ENCODE measurements at places on chromosomes 3 and 15. TPM values are rescaled to one million over a fixed set of nuclear protein-coding genes. Genes with fewer than 3 reads are reported as not detected.

- DNase-seq, result no peak
These were observed 349.2 kb upstream of the MCTP2 start for GRCh38 chr15:93882141-93882540.

- DNase-seq, result no peak
These were observed 74.0 kb downstream of the SATB1 start for GRCh38 chr3:18351069-18351628.

GRCh38 chr15:75648156-75649000, 666 bp downstream of the SNX33 start:
- DNase-seq, result peak; percentile 30

DNA sequence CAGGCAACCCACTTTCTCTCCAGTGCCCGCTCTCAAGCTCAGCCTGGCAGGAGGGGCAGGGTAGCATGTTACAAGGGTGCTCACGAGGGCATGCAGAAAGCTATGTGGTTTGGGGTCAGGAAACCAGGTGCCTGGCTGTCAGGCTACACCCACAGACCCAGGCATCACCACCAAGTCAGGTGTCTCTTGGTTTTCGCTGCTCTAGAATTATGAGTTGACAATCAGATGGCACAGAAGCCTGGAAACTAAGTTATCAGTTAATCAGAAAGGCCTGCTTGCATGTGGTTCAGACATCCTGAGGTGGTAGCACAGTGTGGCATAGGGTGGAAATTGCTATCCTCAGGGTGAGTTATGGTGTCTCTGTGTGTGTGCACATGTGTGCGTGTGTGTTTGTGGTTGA, 16.2 kb upstream of the CCR9 start:
- peak; percentile 66 for DNase-seq

DNA sequence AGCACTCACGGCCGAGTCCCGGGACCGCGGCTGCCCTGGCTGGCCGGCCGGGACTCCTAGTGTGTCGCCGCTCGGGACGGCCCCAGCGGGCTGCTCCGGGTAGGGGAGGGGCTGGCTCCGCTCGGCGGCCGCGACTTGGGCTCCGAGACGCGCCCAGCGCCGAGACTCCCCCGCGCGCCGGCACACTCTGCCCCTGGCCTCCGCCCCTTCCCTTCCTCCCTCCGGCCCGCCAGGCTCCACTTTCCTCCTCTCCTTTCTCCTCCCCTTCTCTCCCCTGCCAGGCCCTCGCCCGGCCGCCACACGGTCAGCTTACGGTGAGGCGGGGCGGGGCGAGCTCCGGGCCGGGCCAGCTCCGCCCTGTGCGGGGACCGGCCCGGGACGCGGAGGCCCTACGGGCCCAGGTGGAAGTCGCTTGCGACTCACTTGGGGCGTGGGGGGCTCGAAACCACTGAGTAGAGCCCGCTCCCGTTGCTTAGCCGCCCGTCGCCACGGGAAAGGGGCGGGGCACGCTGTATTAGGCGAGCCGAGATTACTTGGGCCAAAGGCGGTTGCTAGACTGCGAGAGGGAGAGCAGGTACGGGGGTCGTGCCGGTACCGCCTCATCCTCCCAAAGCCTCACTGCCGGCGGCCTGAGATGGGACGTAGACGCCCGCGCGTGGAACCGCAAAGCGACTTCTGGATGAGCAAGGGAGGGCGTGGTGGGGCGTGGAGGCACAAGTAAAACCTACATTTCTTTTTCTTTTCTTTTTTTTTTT, at the start of gene ITGB5:
Gene ITGB5, minus strand, starts transcription at position 189 of the 755 bp plus-strand sequence. CDS start 365 bp downstream, outside the sequence.
- DNase-seq, result peak; percentile 61

The PLOD2 gene
- 1.1 TPM for total RNA-seq

The PRKCD gene
- 26.5 TPM for total RNA-seq

DNA sequence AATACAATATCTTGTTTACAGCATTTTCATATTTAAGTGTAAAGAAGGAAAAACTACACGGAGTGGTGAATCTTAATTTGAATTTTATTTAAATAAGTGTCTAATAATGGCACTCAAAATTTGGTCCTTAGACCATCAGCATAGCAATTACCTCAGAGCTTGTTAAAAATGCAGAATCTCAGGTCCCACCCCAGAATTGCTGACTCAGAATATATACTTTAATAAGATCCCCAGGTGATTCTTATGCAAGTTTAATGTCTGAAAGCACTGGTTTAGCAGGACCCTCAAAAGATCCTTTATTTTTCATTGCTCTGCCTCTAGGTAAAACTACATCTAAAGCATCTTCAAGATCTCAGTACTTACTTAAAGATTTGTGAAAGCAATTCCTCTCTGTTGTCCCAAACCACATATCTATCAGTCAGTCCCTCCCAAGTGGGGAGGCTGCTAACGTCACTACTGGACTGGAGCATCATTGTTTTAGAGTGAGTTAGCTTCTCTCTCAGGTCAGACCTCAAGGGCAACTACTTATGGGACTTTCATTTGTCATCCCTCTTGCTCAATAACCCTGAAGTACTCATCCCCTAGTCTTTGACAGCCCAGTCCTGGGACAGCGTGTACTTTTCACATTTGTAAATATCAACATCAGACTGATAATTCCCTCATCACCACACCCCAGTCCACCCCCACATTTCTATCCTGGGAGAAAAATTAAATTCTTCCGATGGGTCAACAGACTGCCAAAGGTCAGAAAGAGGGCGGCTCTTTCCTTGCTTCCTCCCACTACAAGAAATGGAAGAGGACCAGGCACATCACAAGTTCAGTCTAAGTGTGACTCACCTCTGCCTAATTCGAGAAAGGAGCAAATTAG, 76.7 kb downstream of the CBLB start:
- no peak for DNase-seq
